ENCODE measurements at places on chromosomes 13 and 19.
A peak's percentile ranks its signal among the peaks of the same experiment; 100 is the strongest.

DNA sequence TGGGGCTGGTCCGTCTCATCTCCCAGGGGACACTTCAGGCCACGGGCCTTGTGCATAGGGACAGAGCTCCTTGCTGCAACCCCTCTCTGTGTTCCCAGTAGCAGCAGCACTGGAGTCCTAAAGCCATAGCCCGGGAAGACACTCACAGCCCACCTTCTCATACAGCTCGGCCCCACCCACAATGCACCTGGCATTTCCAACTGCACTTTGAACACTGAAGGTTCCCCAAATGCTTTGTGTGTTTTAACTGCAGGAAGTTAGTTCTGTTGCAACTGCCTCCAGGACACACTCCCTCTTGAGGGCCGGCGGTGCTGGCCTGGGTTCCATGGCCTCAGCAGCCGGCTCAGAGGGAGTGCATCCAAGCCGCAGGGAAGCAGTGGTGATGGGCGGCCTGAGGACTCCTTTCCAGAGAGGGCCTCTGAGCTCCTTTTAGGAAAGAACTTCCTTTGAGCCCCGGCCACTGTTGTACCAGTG is 22.7 kb upstream of the TMEM255B start:
- DNase-seq, result no peak

DNA sequence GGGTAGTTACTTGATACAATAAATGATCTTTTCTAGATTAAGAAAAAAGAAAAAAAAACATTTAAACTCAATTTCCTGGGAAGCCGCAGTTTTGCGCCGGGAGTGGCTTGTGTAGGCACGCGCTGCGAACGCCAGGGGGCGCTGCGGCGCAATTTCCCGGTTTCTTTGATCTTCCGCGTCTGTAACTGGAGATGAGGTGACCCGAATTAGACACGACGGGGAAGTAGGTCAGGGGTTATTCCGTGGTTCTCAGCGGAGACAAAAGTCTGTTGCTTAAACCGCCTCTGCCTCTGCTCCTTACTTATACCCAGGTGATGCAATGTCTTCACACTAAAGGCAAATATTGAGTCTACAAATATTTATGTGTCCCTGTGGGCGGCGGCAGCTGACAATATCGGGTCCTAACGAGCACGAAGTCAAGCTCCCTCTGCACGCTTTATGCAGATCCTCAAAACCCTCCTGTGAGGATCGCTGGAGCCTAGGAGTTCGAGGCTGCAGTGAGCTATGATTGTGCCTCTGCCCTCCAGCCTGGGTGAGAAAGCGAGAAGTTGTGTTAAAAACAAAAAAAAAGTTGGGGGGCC is 15.2 kb downstream of the STXBP2 start:
- peak; percentile 88 for DNase-seq

- no peak for DNase-seq
Observed at GRCh38 chr13:112012016-112012704, 54.8 kb upstream of the SOX1 start.

- no peak for DNase-seq
Observed at GRCh38 chr13:27371932-27372331, 52.5 kb upstream of the GTF3A start.

DNA sequence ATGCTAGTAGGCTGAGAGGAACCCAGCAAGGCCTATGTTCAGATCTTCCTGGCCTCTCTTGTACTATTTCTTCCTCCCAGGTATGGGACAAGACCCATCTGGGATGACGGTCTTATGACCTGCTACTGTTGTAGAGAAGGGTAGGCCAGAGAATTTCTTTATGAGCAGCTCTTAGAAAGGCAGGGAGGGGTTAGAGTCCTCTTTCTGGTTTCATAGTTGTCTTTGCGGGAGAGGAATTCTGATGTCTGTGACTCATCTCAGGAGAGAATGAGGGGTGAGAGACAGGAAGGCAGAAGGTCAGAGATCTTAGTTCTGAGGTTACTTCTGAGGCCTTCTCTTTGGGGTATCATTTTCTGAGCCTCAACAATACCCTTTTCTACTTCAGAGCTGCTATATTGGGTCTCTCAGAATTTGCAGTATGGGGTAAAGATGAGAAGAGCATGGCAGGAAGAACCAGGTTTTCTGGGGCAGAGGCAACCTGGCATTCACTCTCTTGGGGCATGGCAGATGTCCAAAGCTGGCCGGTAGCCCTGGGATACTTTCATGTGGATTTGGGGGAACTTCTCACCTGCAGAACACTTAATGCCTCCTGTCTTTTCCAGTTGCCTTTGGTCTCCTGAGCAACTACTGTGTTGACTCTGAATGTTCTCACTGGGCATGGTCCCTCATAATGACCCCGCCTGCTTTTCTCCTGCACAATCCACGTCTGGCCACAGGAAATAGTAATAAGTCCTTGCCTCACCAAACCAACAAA is 154.4 kb downstream of the GGACT start:
- DNase-seq, result no peak

- peak; percentile 78 for DNase-seq
Observed at GRCh38 chr19:16283210-16284061, 41.2 kb upstream of the KLF2 start.

DNA sequence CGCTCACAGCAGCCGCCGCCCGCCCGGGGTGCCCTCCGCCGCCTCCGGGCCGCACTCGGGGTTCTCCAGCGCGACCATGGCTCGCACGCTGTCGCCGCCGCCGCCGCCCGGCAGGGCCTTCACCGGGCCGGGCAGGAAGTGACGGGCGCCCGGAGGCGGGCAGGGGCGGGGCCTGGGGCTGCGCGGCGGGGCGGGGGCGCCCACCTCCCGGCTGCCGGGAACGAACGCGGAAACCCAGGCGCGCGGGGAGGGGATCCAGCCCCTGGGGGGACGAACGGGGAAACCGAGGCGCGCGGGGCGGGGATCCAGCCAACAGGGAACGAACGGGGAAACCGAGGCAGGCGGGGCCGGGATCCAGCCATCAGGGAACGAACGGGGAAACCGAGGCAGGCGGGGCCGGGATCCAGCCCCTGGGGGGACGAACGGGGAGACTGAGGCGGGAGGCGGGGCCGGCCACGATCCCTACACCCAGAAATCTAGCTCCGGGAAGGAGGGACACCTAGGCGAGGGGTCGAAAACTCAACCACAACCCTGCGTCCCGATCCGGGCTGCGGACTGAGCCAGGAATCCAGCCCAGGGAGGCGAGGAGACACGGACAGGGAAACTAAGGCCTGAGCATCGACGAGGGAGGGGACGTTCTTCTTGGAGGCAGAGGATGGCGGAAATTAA is at the start of gene R3HDM4:
Gene R3HDM4 (minus strand): TSS at position 140 of the 669 bp plus-strand sequence. CDS start 62 bp downstream, at position 78.
- peak; percentile 97 for DNase-seq

- DNase-seq, result no peak
Observed at GRCh38 chr13:96025283-96025682, 27.9 kb downstream of the UGGT2 start.

Data from GM13977 (cell line).